ENCODE measurements at places on chromosomes 3 and 15.

- no peak for DNase-seq
Observed at GRCh38 chr3:122947738-122948137, 79.8 kb downstream of the SEMA5B start.

DNA sequence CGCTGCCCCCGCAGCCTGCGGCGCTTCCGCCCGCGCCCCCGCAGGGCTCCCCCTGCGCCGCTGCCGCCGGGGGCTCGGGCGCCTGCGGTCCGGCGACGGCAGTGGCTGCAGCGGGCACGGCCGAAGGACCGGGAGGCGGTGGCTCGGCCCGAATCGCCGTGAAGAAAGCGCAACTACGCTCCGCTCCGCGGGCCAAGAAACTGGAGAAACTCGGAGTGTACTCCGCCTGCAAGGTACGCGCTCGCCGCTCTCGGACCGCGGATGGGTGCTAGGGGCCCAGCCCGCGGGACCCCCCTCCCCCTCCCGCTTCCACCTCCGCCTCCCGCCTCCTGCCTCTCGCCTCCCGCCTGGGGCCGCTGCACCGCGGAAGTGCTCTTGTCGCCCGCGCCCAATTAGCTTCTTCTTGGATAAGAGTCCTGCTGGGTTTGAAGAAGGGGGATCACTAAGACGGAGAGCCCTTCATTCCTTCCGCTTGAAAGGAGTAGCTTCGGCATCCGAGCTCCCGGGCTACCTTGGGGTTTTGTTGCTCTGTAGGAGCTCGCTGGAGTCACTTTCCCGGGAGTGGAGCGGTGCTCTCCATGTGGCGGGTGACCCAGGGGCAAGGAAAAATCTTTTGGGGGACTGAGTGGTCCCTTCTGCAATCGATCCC, 426 bp downstream of the KAT2B start:
- peak; percentile 42 for DNase-seq

DNA sequence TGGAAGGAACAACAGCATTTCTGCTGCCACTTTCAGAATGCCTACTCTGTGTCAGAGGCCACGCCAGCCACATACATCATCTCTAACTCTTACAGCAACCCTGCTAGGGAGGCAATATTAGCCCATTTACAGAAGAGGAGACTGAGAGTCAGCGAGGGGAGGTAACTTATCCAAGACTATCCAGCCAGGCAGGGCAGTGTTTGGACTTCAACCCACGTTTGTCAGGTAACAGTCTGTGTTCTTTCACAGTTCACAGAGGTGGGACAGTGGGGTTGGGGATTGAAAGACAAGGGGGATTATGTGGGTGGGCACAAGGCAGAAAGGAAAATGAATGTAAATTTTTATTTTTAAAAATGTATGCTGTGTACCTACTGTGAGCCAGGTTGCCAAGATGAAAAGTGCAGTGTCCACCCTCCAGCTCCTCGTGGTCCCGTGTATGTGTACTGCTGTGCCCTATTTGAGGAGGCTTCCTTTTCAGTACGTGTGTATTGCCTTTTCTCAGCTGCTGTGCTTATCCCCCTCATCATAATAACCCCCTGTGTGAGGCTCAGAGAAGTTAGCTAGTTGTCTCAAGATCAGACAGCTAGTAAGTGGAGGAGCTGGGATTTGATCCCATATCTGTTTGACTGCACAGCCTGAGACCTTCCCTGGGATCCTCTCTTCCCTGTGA, 16.5 kb upstream of the ATP2B2 start:
- DNase-seq = no peak

- no peak for DNase-seq
Observed at GRCh38 chr15:67372543-67372942, 118.0 kb downstream of the IQCH start.

- DNase-seq = no peak
Observed at GRCh38 chr15:90838139-90838538, 30.2 kb upstream of the FURIN start.

GRCh38 chr15:85414037-85414436, 33.6 kb downstream of the AKAP13 start:
- DNase-seq = no peak

GRCh38 chr3:126269354-126269753, 87.9 kb downstream of the KLF15 start:
- DNase-seq = no peak

GRCh38 chr3:82448320-82448719, 686.9 kb upstream of the GBE1 start:
- DNase-seq = no peak

DNA sequence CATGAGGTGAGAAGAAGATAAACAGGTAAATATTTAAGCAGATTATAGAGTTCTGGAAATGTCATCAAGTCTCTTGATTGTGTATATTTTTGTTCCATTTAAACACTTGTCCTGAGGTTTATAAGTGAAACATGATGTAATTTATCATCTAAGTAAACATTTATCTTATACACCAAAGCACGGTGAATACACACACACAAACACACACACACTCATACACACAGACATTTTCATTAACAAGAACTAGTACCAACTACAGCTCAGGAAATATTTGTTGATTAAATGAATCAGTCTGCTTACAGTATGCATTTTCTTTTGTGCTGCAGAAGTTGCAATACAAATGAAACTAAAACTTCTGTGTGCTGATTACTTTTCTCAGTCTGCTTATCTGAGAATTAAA, 357.3 kb downstream of the ZBTB20 start:
- no peak for DNase-seq

DNA sequence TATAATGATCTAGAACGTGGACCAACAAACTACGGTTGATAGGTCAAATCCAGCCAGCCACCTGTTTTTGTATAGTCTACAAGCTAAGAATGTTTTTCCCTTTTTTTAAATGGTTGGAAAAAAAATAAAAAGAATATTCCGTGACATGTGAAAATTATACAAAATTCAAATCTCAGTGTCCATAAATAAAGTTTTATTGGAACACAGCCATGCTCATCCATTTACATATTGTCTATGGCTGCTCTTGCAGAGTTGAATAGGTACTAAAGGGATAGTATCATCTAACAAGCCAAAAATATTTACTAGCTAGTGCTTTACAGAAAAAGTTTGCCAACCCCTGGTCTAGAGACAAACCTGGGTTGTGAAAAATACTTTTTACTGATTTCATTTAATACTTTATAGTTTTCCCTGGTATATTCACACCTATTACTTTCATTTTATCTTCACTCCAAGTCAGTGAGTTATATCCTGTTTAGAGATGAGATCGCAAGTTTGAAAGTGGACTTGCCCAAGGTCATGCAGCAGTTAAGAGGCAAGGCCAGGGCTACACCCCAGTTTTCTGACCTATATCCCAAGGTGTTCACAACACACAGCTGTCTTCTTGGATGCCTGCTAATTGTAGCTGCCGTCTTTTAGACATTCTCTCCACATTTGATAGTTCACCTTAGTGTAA, 58.4 kb downstream of the IGF2BP2 start:
- DNase-seq = no peak

GRCh38 chr15:80694611-80695098, 455 bp upstream of the ABHD17C start:
- no peak for DNase-seq

GRCh38 chr15:101451846-101452245, 37.7 kb downstream of the PCSK6 start:
- DNase-seq = no peak

DNA sequence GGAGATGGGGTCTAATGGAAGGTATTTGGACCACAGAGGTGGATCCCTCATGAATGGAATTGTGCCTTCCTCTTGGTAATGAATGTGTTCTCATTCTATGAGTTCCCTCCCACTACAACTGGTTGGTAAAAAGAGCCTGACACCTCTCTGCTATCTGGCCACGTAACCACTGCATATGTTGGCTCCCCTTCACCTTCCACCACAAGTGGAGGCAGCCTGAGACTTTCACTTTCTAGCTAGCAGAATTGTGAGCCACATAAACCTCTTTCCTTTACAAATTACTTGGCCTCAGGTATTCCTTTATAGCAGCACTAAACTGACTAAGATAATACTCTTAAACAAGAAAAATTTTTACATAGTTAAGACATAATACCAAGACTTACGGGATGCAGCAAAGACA, 155.3 kb downstream of the NR1I2 start:
- no peak for DNase-seq

GRCh38 chr3:16382845-16383244, 117.8 kb downstream of the OXNAD1 start:
- no peak for DNase-seq

- no peak for DNase-seq
Observed at GRCh38 chr3:71384388-71384787, 199.1 kb downstream of the FOXP1 start.

GRCh38 chr3:100087198-100087597, 27.1 kb downstream of the FILIP1L start:
- no peak for DNase-seq

DNA sequence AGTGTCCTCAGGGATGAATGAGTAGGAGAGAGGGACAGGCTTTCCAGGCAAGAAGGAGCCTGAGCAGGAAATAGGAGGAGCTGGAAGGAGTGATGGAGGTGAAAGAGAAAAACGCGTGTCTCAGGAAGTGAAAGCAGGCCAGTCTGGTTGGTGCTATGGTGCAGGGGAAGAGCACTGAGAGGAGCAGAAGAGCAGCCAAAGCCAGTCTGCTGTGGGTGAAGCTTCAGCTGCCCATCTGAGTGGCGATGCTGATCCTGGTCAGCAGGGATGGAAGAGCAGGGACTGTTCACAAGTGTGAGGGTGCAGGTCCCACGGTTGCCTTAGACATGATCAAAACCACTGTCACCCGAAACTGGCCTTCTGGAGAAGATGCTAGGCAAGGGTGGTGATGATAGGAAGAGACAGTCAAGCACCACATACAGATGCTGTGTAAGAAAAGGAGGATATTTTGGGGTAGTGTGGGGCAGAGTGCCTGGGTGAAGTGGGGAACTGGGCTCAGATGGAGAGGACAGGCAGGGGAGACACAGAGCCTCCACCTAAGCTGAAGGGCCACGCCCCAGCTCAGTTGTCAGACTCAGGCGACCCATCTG, 5.5 kb upstream of the KY start:
- no peak for DNase-seq

- DNase-seq = no peak
Observed at GRCh38 chr3:125189378-125190165, 23.0 kb downstream of the SLC12A8 start.

DNA sequence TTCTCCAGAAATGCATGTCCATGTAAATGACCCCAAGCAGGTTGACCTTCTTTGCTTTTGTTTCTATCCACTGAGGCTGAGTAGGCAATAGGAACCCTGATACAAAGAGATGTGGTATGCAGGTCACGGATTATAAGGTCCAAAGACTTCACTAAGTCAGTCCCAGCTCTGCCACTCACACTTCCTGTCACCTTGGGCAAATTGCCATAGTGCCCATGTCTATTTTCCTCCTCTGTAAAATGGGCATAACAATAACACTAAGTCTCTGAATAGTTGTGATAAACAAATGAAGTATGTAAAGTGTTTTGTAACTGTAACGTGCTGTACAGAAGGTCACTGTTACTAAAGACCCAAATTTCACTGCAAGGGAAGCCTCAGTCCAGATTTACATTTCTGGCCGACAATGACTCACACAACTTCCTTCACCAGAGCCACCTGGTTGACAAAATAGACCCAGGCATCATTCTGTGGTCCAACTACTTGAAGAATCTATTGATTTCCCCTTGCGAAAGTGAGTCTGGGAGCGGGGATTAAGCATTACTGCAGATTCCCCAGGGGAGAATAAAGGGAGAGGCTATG, 175.4 kb upstream of the LPP start:
- DNase-seq = no peak

- DNase-seq = no peak
Observed at GRCh38 chr3:132749786-132750185, 27.6 kb upstream of the NPHP3 start.

DNA sequence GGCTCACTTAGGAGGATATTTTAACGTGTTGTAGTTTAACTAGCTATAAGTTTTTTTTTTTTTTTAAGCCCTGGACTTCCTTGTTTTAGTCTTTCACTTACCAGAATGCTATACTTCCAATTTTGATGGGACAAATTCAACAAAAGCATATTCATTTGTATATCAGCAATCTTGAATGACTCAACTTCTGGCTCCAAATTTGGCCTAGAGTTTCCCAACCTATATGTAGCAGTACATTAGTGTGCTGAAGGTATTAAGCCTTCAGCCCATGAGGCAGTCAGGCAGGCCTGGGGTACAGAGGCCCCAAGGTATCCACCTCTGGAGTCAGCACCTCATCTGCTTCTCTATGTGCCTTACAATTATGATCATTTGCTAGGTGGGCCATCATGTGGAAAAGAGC, 5.9 kb downstream of the PBRM1 start:
- DNase-seq = no peak

DNA sequence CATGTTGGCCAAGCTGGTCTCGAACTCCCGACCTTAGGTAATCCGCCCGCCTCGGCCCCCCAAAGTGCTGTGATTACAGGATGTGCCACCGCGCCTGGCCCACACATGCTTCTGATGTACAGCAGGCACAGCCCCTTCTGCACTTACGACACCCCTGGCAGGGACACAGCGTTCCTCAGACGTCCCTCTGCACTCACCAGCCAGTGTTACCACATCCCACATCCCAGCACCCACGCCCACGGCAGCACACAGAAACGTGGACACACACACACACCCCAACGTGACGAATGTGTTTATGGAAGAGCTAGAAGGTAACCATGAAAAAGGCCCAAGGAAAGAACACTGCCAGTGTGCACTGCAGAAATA, 576 bp upstream of the RPAP1 start:
- no peak for DNase-seq

DNA sequence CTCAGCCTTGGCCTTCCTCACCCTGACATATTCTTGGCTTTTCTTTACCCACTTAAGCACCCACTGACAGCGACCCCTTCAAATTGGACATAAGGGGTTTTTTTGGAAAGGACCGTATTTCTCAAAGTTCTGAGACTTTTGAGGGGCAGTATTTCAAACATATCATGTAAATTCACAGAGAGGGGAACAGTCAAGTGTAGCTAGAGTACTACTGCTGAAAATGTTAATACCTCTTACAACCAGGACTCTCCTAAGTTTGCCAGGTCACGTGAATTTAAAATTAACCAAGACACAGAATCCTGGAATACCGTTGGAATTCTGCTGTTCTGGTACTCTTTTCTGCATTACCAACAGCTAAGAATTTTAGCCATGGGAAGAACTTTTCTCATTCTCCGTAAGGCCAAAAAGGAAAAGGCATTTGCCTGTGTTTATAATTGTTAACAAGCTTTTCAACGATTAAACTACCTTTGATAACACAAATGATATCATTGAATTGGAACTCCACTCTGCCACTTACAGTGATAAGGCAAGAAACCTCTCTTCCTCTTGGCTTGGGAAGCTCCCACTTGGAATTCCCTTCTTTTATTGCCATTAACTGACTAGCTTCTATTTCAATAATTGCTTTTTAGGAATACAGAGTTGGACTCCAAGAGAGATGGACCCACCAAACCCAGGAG, 597 bp upstream of the GBE1 start:
- peak; percentile 46 for DNase-seq
